ENCODE measurements at places on chromosomes 2 and 18.
A peak's percentile ranks its signal among the peaks of the same experiment; 100 is the strongest.

- DNase-seq: no peak
Observed at GRCh38 chr2:96512341-96512740, 7.2 kb upstream of the NEURL3 start.

GRCh38 chr2:236715491-236715961 lies 145.9 kb downstream of the ACKR3 start:
- no peak for DNase-seq

DNA sequence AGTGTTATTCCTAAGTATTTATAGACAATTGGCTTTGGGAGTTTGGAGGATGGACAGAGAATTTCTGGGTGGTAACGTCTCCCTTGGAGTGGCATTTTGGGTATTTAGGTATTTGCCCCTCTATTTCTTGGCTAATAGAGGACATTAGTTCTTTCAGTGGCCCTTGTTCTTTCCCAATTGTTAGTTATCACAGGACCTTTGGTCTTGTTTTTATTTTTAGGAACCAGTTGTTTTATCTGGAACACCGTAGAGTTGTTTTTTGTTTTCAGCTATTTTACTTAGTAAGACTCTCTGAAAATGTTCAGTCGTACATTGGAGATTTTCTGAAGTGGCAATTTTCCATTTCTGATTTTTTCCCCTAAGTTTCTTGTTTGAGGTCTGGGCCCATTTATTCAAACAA lies 40.5 kb upstream of the TNFRSF11A start:
- DNase-seq: no peak

DNA sequence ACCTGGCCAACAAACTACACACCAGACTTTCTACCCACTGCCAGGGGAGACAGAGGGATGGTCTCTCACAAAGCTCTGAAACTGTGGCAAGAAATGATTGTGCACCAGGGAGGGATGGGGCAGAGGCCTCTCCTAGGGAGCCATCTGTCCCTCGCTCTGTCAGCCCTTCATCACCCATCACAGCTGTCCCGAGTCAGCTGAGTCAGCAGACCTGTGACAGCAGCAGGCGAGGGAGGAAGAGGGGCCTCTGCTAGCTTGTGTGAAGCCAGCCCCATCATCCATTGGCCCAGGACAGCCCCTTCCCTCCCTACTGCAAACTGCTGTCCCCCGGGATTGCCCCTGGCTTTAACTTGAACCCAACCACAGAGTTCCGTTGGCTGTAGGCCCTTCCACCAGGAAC lies 5.0 kb downstream of the SH2D6 start:
- DNase-seq: no peak

DNA sequence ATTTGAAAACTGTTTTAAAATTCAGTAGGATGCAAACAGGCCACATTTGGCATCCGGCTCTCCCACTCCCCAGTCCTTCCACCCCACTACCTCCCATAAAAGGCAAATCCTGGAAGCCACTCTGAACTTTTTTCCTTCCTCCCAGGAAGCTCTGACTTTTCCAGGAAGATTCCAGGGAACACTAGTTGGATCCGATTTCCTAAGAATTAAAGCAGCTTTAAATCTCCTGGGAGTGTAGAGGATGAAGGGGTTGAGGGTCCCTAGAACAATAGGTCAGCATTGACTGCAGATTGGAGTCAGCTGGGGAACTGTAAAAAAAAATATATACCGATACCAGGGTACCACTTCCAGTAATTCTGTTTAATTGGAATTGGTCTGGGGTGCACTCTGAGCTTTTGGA lies 76.9 kb downstream of the CRIM1 start:
- no peak for DNase-seq

DNA sequence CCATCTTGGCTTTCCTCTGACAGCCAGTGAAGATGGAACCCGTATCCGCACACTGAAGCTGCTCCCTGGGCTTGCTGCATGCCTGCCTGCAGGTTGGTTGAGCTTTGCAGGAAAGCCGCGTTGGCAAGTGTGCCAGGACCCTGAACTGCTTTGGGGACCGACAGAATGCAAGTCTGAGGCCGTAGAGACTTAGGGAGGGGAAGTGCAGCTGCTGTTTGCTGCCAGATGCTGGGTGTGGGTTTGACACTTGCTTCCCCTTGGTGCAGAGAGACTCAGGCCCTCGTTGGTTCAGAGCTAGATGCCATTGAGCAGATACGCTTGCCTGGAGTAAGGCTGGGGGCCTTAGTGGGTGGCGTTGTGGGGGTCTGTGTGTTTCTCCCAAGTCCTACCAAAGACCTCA lies 13.1 kb upstream of the PHLPP1 start:
- DNase-seq: no peak

- no peak for DNase-seq
Observed at GRCh38 chr18:60146220-60146960, 226.2 kb downstream of the MC4R start.

DNA sequence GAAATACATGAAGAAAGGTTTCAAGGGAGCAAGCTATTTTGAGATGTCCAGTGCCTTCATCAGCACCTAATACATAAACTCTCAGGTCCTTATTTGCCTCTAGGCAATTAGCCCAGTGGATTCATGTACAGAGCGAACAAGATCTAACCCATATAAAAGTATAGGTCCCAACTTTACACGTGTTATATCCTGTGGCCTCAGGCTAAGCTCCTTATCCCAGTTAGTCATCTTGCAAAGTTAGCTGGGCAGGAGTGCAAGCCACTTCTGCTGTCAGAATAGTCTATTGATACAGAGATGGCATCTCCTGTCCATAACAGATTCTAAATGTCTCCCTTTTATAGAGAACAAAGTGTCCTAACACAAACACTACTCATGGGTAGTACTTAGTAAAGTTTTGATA lies 203.9 kb upstream of the PIK3C3 start:
- DNase-seq: no peak

- DNase-seq: no peak
Observed at GRCh38 chr2:145769011-145769716, 1249.2 kb upstream of the ZEB2 start.

GRCh38 chr18:47050468-47050867 lies 15.0 kb upstream of the ELOA2 start:
- DNase-seq: peak; percentile 2

GRCh38 chr18:56162311-56163265 lies 475.8 kb downstream of the TXNL1 start:
- no peak for DNase-seq

- DNase-seq: no peak
Observed at GRCh38 chr18:51721996-51722395, 524.5 kb upstream of the MEX3C start.

DNA sequence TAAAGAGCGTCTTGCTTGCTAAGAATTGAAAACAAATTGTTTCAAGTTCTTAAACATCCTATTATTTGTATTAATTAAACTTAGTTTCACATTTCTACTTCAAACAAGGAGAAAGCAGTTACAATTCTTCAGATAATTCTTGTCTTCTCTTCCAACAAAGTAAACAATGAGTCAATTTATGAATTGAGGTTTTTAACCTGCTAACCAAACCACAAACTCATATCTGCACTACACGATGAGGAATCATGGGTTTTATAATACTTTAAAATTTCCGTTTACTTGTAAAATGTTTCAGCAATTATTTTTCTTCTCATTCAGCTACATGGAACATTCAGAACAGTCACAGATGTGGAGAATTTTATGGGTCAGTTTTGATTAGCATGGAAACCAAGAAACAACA lies 114.2 kb downstream of the SPIRE1 start:
- no peak for DNase-seq

DNA sequence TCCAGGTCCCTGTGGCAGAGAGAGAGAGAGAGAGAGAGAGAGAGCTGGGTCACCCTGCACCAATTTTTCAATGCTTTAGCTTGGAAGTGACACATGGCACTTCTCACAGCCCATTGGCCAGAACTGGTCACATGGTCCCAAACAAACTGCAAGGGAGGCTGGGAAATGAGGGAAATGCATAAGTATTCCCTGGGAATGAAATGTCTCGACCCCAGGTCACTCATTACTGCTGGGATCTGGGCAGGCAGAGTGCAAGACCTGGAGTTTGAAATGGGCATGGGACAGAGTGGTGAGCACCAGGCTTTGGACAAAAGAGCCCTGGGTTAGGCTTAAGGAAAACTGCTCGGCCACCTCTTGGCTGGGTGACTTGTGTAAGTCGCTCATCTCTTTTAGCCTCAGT lies 37.0 kb downstream of the SMAD7 start:
- no peak for DNase-seq

DNA sequence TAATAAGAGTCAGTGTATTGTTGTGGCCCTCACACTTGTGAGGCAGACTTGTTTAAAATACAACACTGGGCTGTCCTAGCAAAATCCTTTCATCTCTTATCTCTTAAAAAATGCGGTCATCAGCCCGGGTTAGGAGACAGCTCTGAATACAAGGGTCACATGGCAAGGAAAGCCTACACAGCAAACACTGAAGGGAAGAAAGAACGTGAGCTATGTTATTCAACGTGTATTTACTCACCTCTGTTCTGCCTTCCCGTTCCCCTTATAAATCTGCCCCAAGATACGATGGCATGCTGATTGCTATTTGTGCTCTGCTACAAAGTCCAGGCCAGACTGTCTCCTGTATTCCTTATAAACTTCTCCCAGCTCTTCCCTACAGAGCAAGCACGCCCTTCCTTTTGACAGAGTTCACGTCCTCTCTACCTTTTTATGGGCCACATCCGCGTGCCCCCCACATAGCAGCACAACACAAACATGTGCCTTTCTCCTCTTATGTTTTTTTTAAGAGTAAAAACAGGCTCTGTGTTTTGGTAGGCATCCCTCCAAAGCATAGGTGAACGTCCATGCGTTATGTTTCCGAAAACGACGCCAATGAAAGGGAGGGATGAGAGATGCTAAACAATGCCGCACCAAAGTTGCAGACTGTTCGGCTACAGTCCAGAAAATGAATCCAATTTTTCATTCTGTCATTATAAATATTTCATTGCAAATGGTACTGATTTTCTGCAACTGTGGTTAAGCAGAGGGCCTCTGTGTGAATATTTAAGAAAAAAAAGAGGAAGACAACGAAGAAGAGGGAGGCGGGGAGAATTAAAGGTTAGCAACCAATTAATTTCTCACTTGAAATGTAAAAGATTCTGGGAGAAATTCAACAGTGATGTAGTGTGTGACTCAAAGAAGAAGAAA lies 274.7 kb downstream of the ZNF521 start:
- DNase-seq: no peak

DNA sequence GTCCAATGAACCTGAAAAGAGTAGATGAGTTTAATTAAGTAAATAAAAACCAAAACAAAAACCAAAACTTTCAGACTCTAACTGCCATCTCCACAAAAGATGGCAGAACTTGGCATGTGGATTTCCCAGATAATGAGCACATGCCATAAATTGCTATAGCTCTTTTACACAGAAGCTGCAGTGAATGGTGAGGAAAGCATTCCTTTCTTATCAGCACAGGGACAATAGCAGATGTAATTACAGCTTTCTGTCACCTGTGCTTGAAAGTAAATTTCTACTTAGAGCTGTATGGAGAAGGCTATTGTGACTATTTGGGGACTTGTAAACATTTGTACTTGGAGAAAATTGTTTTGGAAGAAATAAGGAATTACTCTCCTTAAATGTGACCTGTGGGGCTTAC lies 378.4 kb downstream of the RPRM start:
- DNase-seq: no peak

DNA sequence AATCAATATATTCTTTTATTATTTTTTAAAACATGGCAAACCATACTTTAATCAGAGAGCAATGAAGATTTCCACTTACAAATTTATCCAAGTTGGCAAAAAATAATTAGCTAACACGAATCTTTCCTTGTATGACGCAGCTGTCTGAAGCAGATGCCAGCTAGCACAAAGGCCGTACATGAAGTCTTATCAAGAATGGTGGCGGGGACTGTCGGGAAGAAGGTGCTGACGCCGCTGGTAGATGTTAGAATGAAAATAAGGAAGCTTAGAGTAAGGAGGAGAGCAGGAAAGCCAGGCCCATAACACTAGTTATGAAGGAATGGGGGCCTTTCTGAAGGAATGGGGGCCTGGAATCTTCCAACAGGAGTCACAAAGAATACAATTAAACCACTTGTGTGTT lies 96.7 kb downstream of the ZNF516 start:
- DNase-seq: no peak

- no peak for DNase-seq
Observed at GRCh38 chr18:8865934-8866333, 160.6 kb downstream of the MTCL1 start.

DNA sequence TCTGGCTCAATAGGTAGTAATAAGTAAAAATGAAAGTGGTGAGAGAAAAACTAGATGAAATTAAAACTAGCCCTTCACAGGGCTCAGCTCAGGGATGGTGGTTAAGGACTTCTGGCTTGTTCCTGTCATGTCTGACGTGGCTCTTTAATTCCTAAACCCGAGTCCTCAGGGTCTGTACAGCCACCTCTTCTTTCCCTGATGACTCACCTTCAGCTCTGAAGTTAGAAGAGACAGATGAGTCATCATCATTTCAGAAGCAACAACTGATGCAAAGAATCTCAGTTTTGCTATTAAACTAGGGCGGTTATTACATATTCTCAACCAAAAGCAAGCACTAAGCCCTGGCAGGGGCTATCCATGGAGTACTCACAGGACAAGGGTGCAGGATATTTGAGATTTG lies 24.0 kb upstream of the ITGB6 start:
- no peak for DNase-seq

DNA sequence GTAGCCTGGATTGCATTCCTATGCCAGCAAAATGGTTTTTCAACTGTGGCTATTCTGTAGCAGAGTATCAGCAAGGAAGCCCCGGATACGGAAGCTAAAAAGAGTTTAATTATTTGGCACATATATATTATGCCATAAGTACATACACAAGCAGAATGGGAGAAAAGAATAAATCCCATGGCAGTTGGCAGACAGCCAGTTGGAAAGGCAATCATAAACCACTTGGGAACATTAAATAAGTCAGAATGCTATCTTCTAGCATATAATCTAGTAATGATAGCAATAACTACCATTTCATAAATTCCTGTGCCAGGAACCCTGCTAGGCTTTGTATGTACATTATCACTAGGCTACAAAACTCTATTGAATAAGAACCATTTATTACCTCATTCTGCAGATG lies 26.0 kb downstream of the GALNT5 start:
- DNase-seq: no peak

GRCh38 chr18:68916734-68917133 lies 118.9 kb downstream of the CCDC102B start:
- DNase-seq: no peak

GRCh38 chr2:56589835-56590234 lies 406.0 kb downstream of the CCDC85A start:
- no peak for DNase-seq

- DNase-seq: no peak
Observed at GRCh38 chr2:64325477-64325851, 128.5 kb upstream of the LGALSL start.

GRCh38 chr2:24375349-24376087 lies 15.2 kb upstream of the ITSN2 start:
- no peak for DNase-seq

- no peak for DNase-seq
Observed at GRCh38 chr2:120346026-120346666, at the start of gene INHBB. Gene INHBB (plus strand): TSS chr2:120346136. CDS start chr2:120346189, 53 bp downstream.

DNA sequence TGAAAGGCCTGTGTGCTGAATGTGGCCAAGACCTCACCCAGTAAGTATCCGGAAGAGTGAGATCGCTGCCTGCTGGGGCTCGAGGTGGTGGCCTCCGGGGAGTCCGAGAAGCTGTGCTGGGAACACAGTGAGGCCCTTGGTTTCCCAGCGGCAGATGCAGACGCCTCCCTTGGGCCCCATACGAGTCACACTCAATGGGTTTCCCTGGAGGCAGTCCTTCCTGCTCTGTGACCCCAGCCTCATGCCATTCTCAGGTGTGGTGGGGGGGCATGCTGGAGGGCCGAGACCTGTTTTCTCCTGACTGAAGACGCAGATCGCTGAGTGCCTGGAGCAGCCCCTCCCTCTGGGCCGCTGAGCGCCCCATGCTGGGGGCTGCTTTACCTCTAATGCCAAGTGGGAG lies 15.7 kb downstream of the CTDP1 start:
- DNase-seq: no peak

Data from activated CD4-positive, alpha-beta T cell treated with anti-CD3 and anti-CD28 coated beads, Interleukin-2, amount 50 U/mL, for 24 hours (primary cell).